ENCODE measurements at places on chromosomes 11 and 22.

DNA sequence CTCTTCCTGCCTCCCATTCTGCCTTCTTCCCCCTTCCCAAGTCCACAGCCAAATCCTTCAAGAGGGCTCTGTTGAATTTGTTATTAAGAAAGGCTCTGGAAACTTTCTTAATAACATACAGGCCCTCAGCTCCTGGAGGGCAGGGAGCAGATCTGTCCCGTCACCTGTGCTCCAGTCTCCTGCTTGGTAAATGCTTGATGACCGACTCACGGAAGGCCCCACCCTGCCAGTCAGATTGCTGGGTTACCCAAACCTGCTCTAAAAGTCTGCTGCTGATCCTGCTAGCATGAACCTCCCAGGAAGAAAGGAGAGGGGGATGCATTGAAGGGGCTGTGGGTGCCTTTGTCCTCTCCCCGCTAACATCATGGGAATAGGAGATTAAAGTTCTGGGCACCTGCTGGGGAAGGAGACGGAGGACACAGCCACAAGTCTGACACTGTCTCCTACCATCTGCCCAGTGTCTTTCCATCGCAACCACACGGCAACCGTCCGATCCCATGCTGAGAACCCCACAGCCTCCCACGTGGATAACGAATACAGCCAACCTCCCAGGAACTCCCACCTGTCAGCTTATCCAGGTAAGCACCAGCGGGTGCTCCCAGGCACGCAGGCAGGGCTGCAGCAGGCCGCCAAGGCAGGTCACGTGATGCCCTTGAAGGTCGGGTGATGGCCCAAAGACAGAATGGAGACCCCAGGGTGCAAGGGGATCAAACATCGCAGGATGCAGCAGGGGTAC is 22.5 kb downstream of the CD5 start:
- no peak for DNase-seq

GRCh38 chr11:1916986-1917522 is 2.4 kb upstream of the TNNT3 start:
- no peak for DNase-seq

- DNase-seq, result no peak
Measured at GRCh38 chr11:27064086-27064485, 23.5 kb downstream of the BBOX1 start.

GRCh38 chr11:13966013-13966412 is 3.5 kb downstream of the SPON1 start:
- no peak for DNase-seq

DNA sequence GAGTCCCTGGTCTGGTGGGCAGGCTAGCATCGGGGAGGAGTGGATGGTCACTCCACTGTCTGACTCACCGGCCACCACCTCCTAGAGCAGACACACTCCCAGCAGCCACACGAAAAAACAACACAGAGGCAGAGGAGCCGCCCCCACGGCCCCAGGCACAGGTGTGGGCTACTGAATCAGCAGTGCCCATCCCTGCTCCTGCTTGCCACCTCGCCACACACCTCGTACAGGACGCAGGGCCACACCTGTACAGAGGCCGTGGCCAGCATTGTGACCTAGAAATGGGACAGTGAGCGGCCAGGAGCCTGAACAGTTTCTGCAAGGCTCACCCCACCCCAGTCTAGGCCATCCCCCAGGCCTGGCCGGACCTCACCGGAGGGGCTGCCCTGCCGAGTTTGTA is 14.0 kb downstream of the TRIM29 start:
- no peak for DNase-seq

GRCh38 chr11:117949062-117949461 is 19.9 kb upstream of the TMPRSS13 start:
- no peak for DNase-seq

DNA sequence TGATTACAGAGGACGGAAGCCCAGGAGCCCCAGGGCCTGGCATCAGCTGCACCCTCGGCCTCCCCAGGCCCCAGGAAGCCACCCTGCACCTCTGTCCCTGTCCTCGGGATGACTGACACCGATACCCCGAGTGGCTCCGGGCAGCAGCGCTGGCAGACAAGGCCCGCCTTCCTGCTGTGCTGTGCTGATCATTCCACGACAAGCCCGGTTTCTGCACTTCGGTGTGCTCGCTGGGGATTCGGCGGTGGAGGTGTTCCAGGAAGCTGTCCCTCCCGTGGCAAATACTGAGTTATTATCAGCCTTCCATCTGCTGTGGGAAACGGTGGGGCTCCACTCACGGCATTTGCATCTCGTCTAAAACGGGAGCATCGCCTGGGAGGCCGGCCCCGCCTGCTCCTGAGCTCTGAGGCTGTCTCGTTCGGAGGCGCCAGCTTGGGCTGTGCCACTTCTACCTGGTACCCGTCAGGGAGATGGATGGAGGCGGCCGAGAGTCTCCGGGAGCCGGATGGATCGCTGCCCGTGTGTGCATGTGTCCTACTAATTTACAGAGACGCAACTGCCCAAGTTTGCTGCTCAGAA is 506.1 kb downstream of the BRD1 start:
- no peak for DNase-seq

DNA sequence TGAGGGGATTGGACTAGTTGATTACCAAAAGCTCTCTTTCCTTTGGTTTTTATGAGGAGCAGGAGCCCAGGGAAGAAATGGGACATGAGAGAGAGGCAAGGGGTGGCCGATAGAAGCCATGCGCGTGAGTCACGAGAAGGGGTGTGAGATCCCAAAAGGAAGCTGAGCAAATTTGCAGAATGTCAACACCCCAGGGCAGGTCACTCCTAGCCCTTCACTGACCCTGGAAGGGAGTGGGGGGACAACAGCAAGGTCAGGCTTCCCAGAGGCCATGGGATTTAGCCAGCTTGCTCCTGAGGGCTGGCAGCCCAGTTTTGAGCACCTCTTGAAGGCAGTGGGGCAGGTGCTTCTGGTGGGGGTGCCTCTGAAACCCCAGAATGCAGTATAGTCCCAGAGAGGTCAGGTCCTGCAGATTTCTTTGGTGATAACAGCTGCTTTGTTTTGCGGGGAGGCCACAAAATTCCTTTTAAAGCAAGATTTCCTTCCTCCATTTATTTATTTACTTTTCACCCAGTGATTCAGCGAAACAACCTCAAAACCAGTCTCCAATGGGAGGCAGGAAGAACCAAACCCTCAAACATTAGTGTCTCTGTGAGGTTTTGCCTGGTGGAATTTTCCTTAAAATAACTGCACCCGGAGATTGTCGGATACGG is 40.1 kb upstream of the TIMP3 start:
- no peak for DNase-seq

- no peak for DNase-seq
Measured at GRCh38 chr22:40552070-40552469, 84.4 kb downstream of the MRTFA start.

GRCh38 chr11:9529334-9529650 is 44.2 kb upstream of the WEE1 start:
- no peak for DNase-seq

GRCh38 chr11:11217289-11217928 is 135.6 kb downstream of the CSNK2A3 start:
- DNase-seq, result no peak

DNA sequence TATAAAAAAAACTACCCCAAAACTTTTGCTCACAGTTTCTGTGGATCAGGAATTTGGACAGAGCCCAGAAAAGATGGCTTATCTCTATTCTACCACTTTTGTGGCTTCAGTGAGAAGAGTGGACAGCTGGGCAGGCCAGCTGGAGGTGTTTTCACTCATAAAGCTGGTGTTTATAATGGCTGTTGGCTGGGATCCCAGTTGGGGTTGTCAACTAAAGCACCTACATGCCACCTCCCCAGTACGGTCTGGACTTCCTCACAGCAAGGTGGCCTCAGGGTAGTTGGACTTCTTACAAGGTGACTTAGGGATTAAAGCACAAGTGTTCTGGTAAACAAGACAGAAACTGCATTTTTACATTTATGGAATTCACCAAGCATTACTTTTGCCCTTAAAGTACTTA is 171.0 kb downstream of the NELL1 start:
- DNase-seq, result no peak

DNA sequence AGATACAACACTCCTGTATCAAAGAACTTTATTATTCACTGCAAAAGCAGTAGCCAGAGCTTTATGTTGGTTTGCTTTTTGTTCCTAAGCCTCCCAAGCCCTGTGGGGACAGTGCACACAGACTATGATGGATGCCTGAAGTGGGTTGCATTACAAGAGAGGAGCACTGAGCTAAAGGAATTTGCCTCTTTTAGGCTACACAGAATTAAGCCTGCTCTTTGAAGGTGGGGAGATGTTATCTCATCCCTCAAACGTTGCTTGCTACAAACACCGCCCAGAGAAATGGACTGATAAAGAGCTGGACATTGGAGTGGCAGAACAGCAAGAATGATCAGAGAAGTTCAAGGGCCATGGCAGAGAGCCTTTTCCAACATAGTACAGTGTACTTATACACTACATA is 2.5 kb upstream of the POGLUT3 start:
- DNase-seq, result no peak

GRCh38 chr11:25733777-25734176 is 598.2 kb upstream of the ANO3 start:
- DNase-seq, result no peak

GRCh38 chr22:30291058-30291892 is 2.0 kb upstream of the CASTOR1 start:
- no peak for DNase-seq

- DNase-seq, result no peak
Measured at GRCh38 chr11:76805206-76805913, 22.2 kb downstream of the TSKU start.

GRCh38 chr11:44855493-44855849 is 95.2 kb downstream of the TP53I11 start:
- DNase-seq, result no peak

- no peak for DNase-seq
Measured at GRCh38 chr11:44643217-44643616, 77.8 kb downstream of the CD82 start.

GRCh38 chr11:114559425-114560310 is at the start of gene NXPE1:
TSS of gene NXPE1 (minus strand) at chr11:114559881. CDS start at chr11:114551201, 8,680 bp downstream.
- DNase-seq, result no peak

GRCh38 chr11:59199546-59200422 is 12.9 kb downstream of the MPEG1 start:
- DNase-seq, result no peak

DNA sequence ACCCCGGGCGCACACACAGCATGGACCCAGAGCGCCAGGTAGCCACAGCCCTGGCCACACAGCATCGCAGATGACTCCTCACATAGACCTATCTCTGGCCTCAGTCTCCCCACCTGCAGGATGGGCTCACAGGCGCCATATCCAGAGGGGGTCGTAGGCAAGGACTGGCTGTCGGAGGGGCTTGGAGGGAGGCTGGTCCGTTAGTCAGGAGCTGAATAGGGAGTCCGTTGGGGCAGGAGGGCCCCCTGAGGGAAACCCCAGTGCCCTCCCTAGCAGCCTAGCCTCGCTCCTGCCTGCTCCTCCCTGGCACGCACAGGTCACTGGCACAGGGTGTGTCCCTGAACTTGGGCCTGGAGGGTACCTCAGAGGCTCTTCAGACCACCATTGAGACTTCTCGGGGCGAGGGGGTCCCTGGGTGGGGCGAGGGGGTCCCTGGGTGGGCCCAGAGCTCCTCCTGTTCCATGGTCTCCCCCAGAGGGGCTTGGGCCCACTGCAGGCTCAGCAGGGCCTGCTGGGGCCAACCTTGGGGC is 2.0 kb downstream of the PLXNB2 start:
- DNase-seq, result no peak

DNA sequence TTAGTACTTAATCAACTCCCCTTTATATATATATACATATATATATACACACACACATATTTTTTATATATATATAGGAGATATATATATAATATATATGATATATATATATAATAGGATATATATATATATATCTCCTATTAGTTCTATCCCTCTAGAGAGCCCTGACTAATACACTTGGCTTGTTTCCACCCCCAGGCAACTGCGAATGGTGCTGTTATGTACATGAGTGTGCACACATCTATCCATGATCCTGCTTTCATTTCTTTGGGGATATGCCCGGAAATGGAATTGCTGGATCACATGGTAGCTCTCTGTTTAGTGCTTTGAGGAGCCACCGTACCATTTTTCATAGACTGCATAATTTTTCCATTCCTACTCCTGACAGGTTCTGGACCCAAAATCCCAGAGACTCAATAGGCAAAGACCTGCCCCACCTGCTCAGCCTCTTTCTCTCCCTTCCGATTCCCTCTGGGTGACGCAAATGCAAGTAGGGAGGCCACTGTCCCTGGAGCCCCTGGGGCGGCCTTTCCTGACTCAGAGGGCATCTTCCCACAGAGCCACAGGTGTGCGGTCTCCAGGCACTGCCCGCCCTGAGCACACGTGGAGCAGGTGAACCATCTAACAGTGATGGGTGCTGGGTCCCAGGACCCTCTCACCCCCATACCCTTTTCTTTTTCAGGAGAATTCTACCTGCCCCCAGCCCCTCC is 12.0 kb downstream of the FGF3 start:
- no peak for DNase-seq

DNA sequence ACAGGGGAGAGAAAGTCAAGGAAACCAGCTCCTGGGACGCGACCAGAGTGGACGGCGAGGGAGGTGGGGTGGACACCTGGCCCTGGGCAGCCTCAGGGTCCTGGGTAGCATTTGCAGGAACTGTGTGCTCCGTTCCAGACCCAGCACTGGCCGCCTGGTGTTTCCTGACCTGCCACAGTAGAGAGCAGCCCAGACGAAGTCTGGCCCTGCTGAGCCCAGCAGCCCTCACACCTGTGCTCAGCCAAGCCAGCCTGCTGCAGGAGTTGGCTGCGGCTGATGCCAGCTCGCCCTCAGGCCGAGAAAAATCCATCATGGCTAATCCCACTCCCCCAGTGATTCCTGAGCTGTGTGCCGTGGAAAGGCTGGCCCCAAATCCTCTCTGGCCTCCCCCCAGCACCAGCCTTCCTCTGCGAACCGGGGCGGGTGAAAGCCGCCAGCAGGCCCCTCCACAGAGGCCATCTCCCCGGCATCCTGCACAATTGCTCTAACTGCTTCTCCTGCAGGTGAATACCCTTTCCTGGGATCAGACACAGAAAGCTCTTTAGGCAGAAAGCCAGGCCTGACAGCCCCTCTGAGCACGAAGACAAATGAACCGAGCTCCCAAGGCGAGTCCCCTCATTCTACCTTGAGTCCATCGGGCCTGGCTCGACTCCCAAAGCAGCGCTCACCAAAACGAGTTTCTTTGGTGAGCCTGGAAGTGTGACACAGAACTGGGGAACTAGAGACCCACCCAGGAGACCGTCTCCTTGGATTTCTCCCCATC is 88.6 kb downstream of the RTL6 start:
- no peak for DNase-seq

DNA sequence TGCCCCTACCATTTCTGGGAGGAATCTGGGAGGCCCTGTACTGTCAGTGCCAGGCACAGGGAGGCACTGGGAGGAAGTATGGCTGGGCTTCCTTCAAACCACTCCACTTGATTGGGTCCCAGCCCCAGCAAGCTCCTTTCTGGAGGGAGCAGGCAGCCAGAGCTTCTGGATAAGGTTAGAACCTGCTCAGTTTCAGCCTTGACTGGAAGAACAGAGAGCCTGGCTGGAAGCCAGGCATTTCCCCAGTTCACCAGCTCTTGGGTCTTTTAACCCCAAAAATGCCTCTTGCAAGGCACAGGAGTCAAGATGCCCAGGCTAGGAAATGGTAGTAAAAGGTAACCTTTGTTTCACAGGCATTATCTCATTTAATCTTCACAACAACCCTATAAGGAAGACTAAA is 9.0 kb upstream of the KCTD14 start:
- DNase-seq, result no peak
